H4 (cell line): ENCODE measurements at places on chromosomes 4 and X. TPM values are rescaled to one million over a fixed set of nuclear protein-coding genes. Genes with fewer than 3 reads are reported as not detected.

- no peak for DNase-seq
Measured at GRCh38 chr4:139935911-139936310, 218.1 kb downstream of the MAML3 start.

GRCh38 chrX:8390771-8391170 is 73.9 kb upstream of the VCX3B start:
- DNase-seq = no peak

Gene ACE2
- total RNA-seq = not detected in 2 replicates

DNA sequence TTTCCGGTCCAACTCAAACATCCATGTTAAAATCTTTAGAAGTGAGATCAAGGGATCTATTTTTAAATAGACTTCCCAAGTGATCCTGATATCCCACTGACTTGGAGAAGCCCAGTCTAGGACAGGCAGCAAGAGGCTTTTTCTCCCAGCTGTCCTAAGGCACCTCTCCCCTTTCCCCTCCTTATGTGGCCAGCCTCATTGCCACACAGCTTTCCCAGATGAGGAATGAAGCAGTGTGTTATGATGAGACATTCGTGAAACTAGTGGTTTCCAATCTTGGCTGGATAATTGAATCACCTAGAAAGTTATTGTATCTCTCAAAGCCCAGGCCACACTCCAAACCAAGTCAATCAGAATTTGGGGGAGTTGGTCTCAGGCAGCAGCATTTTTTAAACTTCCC is 16.8 kb upstream of the HSD17B13 start:
- DNase-seq = no peak

Gene CDS1
- 3.1 and 3.7 TPM in 2 replicates for total RNA-seq

Gene PLRG1
- 103 and 117 TPM in 2 replicates for total RNA-seq

DNA sequence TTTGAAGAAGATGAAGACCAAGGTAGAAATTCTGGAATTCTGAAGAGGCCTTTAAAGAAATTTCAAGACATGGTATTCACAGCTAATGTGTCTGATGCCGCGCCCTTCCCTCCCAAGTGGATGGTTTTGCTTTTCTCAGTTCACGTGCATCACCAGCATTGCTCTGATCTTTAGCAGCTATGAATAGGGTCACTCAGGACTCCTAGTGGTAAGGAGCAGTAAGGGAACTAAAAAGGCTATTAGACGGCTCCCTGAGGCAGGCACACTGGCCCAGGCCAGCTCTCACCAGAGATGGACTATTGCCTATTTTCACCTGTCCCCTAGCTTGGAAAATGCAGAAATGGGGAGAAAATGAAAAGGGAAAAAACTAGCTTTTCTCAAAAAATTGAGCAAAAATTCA is 447.5 kb upstream of the RASGEF1B start:
- DNase-seq = peak; percentile 42

DNA sequence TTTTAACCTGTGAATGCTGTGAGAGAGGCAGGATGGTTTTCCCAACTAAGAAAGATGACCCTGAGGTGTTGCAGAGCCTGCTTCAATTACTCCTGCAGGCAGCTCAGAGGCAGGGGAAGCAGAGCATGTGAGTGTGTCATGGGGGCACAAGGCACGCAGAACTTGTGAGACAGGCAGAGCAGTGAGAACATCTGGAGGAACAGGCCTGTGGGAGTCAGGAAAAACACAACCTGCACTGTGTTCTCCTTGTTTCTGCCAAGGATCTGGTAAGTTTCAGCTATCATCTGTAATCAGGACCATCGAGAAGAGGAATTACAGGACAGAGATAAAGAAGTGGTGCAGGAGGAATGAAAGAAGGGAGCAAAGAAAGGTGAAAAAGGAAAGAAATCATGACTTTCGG is 741.8 kb upstream of the INTU start:
- DNase-seq = no peak

- DNase-seq = peak; percentile 45
Measured at GRCh38 chr4:71187404-71188155, 151.2 kb upstream of the SLC4A4 start.

Gene DRP2
- 0.14 TPM in 1 of 2 replicates, not detected in the other for total RNA-seq

Gene SLC25A43
- total RNA-seq = 21.5 and 22.0 TPM in 2 replicates

Gene H2BW2
- not detected in 2 replicates for total RNA-seq

- DNase-seq = no peak
Measured at GRCh38 chr4:171814545-171814944, 1.3 kb downstream of the GALNTL6 start.

DNA sequence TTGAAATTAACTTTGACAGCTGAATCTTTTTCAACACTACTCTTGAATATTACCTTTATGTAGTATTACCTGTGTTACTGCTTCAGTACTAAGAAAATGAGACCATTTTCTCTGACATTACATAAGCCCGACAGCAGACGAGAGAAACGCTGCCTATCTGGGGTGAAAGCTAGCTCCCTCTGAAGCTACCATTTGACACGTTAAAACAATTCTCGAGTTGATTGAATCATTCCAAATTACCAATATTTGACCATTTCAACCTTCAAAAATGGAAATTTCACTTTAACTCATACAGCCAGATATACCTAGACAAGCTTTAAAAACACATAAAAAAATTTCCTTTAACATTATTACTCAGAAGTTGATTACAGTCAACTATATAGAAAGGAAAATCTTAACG is 836 bp downstream of the GPM6A start:
- no peak for DNase-seq

- peak; percentile 66 for DNase-seq
Measured at GRCh38 chr4:41413670-41414411, 124.1 kb upstream of the LIMCH1 start.

Gene ERVMER34-1
- not detected in 2 replicates for total RNA-seq
